ENCODE measurements at places on chromosomes 7 and 10.

DNA sequence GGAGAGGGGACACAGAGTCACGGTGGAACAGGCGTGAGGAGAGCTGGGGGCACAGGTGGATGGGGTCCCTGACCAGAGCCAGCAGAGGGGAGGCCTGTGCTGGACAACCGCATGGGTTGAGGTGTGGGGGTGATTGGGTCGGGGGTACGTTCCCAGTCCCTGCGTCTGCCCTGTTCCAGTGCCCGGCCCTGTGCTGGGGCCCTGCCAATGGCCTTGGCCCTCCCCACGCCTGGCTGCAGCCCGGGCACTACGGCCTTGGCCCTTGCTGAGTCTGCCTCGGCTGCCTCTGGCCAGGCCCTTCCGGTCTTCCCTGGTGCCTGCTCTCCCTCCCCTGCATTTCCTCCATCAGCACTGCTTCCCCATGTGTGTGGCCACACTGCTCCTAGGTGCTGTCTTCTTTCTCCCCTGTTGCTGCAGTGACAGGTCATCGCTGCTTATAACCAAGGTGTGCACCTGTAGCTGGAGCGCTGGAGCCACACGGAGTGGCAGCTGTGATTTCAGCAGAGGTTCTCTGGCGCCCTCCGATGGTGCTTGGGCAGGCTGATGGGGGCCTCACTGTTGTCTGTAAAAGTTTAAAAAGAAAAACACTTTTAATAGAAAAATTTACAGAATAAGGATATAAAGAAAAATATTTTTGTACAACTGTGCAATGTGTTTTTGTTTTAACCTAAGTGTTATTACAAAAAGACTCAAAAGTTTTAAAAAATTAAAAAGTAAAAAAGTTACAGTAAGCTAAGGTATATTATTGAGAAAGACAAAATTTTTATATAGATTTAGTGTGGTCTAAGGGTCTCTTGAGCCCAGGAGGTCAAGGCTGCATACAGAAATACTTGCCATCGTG is 45.2 kb upstream of the BHLHA15 start:
- DNase-seq, result no peak

DNA sequence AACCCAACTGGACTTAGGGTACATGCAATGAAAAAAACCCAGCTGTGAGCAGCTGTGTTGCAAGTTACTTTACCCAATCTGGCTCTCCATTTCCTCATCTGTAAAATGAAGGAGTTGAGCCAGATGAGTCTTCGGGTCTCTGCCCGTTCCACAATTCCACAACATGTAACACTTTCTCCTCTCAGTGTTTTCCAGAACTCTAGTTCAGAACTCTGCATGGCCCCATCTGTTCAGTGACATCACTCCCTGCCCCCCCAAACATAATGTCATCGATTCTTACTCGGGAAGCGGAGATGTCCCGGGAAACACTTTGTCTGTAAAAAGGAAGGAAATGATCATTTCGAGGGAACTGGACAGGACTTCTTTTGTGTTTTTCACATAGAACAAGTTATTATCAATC is 2.5 kb downstream of the SH3PXD2A start:
- DNase-seq, result peak; percentile 82

GRCh38 chr7:127557803-127558202 is 27.6 kb downstream of the GCC1 start:
- DNase-seq, result no peak

DNA sequence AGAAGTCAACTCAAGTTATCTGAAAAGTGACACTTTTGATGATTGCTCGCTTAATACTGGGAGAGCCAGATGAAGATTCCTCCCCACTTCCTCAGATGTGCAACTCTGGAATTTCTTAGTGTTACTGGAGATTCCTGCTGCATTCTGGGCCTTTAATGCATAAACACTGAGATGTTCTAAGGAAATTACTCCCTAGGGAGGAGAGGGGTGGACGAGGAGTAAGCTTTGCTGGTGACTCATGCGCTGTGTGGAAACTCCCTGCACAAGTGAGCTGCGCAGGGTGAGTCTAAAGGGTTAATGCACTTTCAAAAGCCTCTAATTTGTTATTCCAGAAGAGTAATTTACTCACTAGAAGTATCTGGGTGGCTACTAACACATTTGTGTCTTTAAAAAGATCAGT is 46.3 kb downstream of the EGFR start:
- DNase-seq, result peak; percentile 98

GRCh38 chr10:20007426-20007825 is 191.2 kb downstream of the PLXDC2 start:
- no peak for DNase-seq

DNA sequence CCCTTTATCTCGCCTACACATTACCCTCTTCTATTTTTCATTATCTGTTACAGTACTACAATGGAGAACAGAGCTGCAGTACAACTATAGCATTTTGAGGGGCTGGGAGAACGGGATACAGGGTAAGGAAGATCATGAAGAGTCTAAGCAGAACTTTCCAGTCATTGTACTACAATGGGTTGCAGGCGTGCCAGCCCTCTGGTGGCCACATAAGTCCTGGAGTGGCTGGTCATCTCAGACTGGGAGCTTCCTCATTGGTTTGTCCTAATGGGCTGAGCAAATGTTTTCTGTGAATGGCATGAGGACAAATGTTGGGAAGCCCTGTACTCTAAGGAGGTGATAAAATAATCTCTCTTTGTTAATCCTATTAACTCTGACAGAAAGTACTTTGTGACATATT is 33.0 kb downstream of the TMEM106B start:
- DNase-seq, result peak; percentile 6

- no peak for DNase-seq
Measured at GRCh38 chr7:50391386-50391785, 58.8 kb downstream of the FIGNL1 start.

DNA sequence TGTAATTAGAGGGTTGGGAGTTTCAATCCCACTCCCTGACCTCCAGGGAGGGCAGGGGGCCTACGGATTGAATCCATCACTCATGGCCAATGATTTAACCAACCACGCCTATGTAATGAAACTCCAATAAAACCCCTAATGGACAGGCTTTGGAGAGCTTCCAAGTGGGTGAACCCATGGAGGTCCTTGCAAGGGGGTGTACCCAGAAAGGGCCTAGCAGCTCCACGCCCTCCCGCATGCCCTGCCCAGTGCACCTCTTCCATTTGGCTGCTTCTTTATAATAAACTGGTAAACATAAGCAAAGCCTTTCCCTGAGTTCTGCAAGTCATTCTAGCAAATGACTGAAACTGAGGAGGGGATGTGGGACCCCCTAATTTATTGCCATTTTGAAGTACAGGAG is 280.1 kb downstream of the FRMD4A start:
- no peak for DNase-seq

DNA sequence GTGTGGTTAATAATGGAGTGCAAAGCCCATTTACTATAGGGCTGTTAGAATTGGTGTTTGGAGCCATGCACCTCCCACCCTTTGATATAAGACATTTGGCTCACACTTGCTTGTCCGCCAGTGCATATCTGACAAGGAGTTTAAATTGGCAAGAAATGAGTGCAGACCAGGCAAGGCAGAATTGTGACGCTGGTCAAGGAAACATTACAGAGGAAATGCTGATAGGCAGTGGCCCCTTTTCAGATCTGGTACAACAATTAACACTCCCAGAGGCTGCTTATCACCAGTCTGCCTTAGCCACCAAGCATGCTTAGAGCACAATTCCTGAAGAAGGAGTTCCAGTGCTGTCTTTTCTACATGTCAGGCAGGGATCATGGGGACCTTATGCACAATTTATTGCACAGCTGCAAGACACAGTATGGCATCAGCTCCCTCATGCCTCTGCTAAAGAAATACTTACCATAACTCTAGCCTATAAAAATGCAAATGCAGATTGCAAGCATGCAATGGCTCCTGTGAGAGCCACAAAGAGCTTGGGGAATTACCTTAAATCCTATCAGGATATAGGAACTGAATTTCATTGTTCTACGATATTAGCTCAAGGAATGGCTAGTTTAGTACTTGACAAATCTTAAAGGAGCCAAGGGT is 35.2 kb downstream of the OR13A1 start:
- no peak for DNase-seq

All from fibroblast of gingiva (primary cell).